Smooth muscle cell of trachea (primary cell): ENCODE measurements at places on chromosomes 5 and 9. TPM values are rescaled to one million over a fixed set of nuclear protein-coding genes. Genes with fewer than 3 reads are reported as not detected.

Gene YIPF5
- total RNA-seq, result 137 and 159 TPM in 2 replicates

Gene ASPN
- total RNA-seq, result 7.1 and 15.2 TPM in 2 replicates

Gene CDX1
- total RNA-seq, result 0.15 and 0.17 TPM in 2 replicates

Gene GABBR2
- total RNA-seq, result 0.33 and 1.3 TPM in 2 replicates

Gene RELL2
- 2.2 and 2.3 TPM in 2 replicates for total RNA-seq

Gene PCDHGB7
- total RNA-seq, result 15.7 and 16.4 TPM in 2 replicates

Gene NSUN2
- total RNA-seq, result 40.9 and 49.5 TPM in 2 replicates

Gene DMRT2
- 0.17 TPM in 1 of 2 replicates, not detected in the other for total RNA-seq

Gene NEUROG1
- total RNA-seq, result not detected in 2 replicates

Gene HK3
- total RNA-seq, result not detected in 2 replicates

Gene RGS7BP
- total RNA-seq, result not detected in 2 replicates

Gene F2RL1
- total RNA-seq, result 8.6 and 15.9 TPM in 2 replicates

Gene PCDH1
- 0.33 and 0.58 TPM in 2 replicates for total RNA-seq
